ENCODE measurements at places on chromosomes 3 and 15.

DNA sequence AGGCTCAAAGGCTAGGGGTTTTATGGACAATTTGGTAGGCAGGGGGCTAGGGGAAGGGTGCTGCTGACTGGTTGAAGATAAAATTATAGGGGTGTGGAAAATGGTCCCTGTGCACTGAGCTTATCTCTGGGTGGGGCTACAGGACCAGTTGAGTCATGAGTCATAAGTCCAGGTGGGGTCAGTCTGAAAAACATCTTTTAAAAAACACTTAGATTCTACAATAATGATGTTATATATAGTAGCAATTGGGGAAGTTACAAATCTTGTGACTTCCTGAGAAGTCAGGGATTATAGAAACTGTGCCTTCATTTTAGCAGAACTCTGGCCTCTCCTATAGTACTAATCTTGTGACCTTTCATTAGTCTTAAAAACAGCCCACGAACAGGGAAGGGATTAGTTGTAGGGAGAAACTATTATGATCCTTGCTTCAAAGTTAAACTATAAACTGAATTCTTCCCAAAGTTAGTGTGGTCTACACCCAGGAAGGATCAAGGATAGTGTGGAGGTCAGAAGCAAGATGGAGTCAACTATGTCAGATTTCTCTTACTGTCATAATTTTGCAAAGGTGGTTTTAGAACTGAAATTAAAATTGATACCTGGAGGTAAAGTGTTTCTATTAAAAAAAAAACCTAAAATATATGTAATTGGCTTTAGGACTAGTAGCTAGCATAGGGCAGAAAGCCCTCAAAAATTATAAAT lies 130.1 kb downstream of the P2RY1 start:
- DNase-seq: no peak

- DNase-seq: no peak
Measured at GRCh38 chr3:65945480-65945879, 93.2 kb downstream of the MAGI1 start.

GRCh38 chr3:38755130-38755529 lies 60.9 kb downstream of the SCN10A start:
- no peak for DNase-seq

- no peak for DNase-seq
Measured at GRCh38 chr3:148077318-148077923, 620.3 kb upstream of the AGTR1 start.

DNA sequence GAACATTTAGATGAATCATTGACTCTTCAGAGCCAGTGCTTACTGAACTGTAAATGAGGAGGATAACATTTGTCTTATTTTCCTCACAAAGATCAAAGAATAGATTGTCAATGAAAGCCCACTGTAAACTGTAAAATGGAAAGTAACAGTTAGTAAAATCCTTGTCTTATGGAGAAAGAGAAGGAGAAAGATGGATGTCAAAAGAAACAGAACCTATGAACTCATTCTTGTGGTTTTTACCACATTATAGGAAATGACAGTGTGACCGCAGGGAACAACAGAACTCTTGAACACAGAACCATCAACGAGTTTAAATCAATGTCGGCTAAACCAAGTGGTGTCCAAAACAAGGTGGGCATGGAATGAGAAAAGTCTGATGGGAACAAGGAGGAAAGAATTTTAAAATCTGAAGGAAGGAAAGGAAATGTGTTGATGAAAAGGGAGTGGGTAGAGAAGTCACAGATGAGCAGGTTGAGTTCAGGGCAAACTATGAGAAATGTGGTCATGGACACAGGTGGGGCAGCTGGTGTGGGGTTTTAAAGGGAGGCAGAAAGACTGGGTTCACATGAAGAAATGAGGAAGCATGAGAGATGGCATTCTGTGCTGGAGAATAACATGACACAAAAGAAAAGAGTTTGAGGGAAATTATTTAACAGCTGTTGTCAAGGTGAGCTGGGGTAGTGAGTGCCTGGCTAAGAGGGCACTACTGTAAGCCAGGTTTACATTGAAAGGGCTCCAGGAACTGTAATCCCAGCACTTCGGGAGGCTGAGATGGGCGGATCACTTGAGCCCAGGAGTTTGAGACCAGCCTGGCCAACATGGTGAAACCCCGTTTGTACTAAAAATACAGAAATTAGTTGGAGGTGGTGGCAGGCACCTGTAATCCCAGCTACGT lies 42.4 kb upstream of the ETV5 start:
- DNase-seq: no peak

DNA sequence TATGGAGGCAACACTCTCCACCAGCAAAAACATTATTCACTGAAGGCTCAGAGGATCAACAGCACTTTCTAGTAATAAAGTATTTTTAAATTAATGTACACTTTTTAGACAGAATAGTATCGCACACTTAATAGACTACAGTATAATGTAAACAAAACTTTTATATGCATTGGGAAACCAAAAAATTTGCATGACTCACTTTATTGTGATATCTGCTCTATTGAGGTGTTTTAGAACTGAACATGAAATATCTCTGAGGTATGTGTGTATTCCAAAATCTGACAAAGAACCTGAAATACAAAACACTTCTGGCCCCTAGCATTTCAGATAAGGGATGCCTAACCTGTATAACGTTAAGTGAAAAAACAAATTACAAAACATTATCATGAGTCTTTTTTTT lies 99.7 kb downstream of the PRICKLE2 start:
- no peak for DNase-seq

DNA sequence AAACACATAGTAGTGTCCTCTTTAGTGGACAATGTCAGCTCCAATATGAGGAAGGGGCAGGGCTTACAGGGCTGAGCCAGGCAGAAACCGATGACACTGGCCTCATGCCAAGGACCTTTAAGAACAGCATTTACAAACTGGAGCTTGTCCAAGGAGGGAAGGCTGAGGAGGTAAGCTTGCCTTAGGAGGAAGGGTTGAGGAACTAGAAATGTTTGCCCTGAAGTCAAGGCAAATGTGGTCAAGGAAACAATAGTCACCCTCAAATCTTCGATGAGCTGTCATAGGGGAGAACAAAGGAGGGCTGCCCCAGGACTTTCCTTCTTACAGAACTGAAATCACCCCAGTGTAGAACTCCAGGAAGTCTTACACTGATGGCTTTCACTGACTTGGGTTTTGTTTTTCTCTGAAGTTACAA lies 136.4 kb downstream of the LIPC start:
- no peak for DNase-seq

- no peak for DNase-seq
Measured at GRCh38 chr3:46464326-46465195, at the start of gene LTF. Gene LTF, minus strand, starts transcription at chr3:46464905. Its CDS starts 38 bp downstream, at chr3:46464867.

- no peak for DNase-seq
Measured at GRCh38 chr15:45544266-45545023, 21.9 kb upstream of the SLC30A4 start.

- DNase-seq: no peak
Measured at GRCh38 chr15:39313467-39313866, 267.4 kb upstream of the THBS1 start.

DNA sequence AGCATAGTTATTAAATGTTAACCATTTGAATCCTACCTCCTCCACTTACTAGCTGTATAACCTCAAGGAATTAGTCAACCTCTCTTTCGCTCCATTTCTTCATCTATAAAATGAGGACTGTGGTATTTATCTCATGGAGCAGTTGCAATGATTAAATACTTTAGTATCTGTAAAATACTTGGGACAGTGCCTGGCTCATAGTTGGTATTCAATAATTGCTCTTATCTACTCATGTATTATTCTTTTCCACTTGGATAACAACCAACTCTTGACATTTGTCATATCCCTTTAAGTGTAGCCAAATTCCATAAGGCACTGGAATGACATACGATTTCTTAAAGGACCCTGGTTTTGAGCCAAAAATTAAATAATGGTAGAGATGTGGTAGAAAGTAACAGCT lies 72.0 kb downstream of the FSIP1 start:
- no peak for DNase-seq

DNA sequence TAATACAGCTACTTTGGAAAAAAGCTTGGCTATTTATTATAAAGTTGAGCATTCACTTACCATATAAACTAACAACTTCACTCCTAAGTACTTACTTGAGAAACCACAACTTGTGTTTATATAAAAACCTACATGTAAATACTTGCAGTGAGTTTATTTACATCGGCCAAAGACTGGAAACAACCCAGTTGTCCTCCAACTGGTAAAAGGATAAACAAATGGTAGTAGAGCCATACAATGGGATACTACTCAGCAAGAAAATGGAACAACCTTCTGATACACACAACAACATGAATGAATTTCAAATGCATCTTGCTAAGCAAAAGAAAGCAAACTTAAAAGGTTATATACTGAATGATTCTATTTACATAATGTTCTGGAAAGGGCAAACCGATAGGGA lies 63.7 kb downstream of the SLC7A14 start:
- DNase-seq: no peak

GRCh38 chr3:187999821-188000220 lies 154.1 kb upstream of the LPP start:
- DNase-seq: no peak

DNA sequence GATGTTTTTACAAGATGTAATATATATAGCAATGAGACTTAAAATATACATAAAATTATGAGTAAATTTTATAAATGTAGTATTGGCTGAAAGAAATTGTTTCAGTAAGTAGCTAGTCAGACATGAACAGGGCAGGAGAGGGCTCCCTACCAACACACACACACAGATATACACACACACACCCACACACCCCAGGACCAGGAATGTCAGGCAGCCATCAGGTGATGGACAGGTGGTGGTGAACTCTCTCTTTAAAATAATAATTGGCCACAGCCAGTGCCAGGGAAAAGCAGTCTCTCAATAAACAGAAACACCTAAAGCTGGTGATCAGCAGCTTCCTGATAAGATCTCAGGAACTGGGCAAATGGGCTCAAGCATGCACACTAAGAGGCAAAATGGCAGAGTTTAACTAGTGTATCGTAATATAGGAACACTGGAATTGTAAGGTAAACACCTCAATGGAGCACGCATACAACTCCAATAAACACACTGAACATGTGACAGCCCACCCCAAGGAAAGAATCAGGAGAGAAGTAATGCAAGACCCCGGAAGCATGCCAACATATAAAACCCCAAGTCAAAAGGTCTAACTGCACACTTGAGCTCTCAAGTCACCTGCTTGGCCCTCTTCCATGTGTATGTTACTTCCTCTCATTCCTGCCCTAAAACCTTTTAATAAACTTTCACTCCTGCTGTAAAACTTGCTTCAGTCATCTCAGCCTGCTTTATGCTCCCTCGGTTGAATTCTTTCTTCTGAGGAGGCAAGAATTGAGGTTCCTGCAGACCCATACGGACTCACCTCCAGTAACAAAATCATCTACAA lies 1034.1 kb upstream of the SEMA6D start:
- DNase-seq: no peak

- no peak for DNase-seq
Measured at GRCh38 chr3:180594631-180595558, 7.1 kb upstream of the TTC14 start.

- DNase-seq: no peak
Measured at GRCh38 chr3:22414239-22414638, 663.2 kb upstream of the ZNF385D start.

DNA sequence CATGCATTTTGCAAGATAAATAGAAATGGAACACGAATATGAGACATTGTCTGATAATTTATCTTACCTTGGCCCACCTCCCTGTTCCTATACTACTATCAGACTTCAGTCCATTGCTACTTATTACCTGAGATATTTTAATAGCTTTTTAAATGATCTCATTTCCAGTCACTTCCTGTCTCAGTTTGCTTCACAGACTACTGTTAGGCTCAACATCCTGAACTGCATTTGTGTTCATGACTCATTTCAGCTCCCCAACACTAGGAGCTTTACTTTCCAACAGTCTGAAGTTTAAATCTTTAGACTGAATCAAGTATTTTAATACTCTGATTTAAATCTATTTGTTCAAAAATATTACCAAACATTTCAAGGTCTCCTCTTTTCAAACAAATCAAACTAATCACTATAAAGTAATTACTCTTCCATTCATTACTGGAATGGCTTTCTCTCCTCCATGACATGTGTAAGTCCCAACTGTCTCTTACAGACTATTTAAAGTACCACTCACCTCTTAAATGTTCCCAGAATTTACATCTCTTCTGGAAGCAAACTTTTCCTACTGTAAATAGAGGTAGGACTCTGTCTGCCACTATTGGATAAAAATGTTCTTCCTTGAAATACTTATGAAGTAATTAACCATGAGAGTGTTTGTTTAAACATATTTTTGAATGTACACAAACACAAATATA lies 1277.6 kb downstream of the ZPLD1 start:
- DNase-seq: no peak

GRCh38 chr3:4643904-4644547 lies 150.9 kb downstream of the ITPR1 start:
- no peak for DNase-seq

DNA sequence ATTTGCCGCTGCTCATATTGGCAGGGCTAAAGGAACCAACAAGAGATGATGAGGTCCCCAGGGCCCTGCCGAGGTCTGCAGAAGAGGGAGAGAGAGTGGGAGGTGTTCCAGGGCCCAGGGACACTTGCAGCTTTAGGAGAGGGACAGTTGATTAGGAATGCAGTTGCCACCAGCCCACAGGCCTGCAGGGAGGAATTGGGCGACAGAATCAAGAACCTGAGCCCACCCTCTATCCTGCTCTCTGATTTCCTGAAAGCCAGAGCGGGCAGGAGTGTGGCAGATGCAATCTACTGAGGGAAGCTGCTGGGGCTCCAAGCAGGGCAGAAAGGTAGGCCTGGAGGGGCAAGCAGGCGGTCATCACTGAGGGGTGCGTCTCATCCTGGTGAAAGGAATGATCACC lies 12.1 kb upstream of the PRR23E start:
- DNase-seq: no peak

- no peak for DNase-seq
Measured at GRCh38 chr3:101940521-101941317, 91.4 kb downstream of the NFKBIZ start.

DNA sequence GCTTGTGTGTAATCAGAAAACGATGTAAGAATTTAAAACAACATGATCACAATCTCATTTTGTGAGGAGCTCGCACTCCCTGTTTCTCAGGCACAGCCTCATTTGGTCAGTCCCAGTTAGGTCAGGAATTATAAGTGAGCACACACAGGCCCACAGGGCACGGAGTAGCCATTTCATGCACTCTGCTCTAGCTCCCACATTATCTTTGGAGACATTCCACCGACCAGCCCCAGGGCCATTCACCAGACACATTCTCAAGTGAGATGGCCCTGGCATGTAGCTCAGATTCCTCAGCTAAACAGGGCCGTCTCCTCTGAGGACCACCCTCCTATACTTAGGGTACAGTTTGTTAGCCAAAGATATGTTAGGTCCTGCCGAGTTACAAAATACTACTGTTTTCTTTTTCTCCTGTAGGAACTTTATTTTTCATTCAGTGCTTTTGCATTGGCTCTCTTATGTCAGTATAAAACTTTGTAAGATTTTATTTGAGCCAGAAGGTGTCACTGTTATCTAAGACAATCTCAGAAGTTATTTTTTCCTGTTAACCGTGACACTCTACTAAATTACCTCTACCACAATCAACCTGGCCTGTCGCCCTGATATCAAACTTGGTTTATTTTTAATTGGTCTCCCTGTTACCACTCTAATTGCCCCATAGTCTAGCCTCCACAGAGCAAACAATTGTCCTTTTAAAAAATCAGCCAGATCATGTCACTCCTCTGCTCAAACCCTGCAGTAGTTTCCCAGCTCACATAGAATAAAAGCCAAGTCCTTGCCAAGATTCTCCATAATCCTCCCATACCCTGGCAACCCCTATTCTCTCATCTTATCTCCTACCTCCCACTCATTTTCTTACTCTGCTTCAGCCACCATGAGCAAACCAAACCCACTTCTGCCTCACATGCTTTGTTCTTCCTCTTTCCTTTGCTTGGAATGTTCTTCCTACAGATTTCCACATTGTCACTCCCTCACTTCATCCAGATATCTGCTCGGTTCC lies 105.7 kb downstream of the PPP2R3A start:
- no peak for DNase-seq
